ENCODE measurements at places on chromosomes 7 and 10.

- no peak for DNase-seq
Observed at GRCh38 chr7:46444256-46444655, 523.2 kb upstream of the IGFBP3 start.

DNA sequence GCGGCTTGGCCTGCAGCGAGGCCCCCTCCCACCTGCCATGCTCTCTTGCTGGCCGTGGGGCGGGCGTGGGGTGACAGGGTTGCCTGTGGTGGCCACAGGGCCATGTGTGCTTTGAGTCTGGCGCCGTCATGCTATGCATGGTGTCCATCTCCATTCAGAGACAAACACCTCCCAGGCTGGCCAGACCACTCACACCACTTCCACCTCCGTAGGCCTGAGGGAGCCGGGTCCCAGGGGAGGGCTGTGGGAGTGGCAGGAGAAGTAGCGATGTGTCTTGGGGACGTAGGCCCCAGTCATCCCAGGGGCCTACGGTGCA lies 65.5 kb downstream of the DNAJB6 start:
- DNase-seq = no peak

DNA sequence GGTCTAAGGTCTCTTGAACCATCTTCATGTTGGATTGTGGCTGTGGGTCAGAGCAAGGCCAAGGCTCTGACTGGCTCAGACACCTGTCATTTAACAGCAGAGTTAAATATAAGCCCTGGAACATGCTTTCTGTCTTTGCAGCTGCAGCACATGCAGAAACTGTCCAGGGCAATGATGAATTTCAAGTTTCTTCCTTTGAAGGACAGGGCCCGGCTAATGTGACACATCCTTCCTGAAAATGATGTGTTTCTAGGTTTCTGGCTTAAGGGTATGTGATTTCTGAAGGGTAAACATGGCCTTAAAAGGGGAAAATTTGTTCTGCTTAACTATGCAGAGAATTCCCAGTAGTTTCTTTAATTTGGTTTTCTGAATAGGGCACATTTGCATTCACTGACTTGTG lies 34.0 kb upstream of the SLC35B4 start:
- DNase-seq = no peak

GRCh38 chr7:79376299-79377025 lies 77.0 kb downstream of the MAGI2 start:
- DNase-seq = no peak

DNA sequence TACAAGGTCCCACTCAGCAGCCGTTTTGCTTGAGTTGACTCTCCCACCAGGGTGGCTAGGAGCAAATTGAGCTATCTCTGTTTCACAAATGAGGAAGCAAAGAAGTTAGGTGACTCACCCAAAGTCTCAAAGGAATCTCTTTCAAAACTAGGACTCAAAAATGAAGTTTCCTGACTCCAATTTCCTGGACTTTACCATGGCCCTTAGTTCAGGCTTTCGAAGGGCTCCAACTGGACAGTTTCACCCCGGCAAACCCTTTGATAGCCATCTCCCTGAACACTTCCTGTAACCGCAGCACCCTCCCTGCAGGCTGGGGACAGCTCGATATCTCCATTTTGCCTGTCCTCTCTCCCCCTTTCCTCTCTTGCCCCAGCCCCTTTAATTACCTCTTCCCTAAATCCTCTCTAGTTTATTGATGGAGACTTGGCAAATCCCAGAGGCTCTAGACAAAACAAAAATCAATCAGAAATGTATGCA lies 4.7 kb upstream of the AFAP1L2 start:
- no peak for DNase-seq

DNA sequence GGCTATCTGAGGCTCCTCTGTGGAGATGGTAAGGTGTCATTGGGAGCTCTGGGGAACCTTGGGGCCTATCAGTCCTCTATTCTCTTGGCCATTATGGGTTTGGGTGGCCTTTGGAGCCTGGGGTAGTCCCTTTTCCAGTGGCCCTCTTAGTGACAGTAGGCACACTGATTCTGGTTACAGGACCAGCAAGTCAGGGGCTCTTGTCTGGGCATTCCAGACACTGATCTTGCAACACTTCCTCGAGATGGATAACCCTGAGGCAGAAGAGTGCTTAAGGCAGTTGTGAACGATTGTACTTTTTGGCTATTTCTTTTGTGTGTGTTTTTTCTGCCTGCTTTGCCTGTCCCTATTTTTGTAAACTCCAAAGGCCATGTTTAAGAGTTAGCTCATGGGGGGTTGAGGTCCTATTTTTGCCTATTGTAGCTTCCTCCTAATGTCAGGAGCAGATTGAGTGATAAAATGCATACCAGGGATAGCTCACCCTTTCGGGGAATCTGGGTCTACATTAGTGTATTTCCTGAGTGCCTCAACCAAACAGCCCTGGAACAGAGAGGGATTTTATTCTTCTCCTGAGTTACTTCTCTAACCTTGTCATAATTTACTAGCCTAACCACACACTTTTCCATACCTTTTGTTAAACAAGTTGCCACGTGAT lies 61.2 kb downstream of the PRKAR2B start:
- no peak for DNase-seq

- no peak for DNase-seq
Observed at GRCh38 chr10:126334272-126334671, 54.0 kb downstream of the ADAM12 start.

- DNase-seq = no peak
Observed at GRCh38 chr7:127900732-127901685, 130.2 kb downstream of the LRRC4 start.

DNA sequence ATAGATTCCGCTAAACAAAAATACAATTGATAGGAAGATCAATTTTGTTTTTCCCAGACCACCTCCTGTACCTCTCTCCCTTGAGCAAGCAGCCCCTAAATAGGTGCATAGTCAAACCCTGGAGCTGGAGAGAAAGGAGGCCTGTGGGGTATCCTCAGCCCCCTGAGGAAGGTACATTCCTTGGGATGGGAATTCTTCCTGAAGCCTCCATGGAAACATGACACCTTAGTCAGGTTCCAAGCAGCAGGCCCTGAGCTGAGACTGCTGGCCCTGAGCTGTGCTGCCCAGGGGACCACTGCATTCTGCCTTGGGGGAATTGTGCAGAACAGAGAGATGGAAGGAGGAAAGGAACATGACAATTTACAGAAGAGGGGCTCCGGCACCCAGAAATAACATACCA lies 7.4 kb downstream of the HNRNPF start:
- DNase-seq = no peak

- DNase-seq = no peak
Observed at GRCh38 chr10:493391-494148, 195.9 kb downstream of the DIP2C start.

- DNase-seq = no peak
Observed at GRCh38 chr10:78365694-78366093, 332.0 kb downstream of the RPS24 start.

DNA sequence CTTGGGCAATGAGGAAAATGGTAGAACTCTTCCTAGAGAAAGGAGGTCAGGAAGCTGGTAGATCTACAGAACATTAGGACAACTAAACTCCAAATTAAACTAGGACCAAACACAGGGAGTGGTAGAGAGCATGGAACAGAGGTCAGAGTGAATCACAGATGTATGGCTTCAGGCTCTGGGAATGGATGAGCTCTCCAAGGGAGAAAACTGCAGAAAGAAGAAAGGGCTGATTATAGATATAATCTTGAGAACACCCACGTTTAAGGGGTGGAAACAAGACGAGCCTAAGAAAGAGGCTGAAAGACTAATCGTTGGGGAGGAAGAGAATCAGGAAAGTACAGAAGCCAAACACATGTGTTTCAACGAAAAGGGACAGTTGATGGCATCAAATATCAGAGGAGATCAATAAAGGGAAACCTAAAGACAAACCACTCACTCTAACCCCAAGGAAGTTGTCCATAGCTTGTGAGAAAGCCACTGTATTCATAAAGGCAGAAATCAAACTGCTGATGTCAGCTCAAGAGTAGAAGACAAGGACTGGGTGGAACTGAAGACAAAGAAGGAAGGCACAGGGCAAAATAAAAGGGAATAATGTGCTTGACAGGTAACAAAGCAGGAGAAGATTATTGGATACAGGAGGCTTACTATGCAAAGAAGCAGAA lies 41.4 kb downstream of the NUDCD3 start:
- DNase-seq = no peak

DNA sequence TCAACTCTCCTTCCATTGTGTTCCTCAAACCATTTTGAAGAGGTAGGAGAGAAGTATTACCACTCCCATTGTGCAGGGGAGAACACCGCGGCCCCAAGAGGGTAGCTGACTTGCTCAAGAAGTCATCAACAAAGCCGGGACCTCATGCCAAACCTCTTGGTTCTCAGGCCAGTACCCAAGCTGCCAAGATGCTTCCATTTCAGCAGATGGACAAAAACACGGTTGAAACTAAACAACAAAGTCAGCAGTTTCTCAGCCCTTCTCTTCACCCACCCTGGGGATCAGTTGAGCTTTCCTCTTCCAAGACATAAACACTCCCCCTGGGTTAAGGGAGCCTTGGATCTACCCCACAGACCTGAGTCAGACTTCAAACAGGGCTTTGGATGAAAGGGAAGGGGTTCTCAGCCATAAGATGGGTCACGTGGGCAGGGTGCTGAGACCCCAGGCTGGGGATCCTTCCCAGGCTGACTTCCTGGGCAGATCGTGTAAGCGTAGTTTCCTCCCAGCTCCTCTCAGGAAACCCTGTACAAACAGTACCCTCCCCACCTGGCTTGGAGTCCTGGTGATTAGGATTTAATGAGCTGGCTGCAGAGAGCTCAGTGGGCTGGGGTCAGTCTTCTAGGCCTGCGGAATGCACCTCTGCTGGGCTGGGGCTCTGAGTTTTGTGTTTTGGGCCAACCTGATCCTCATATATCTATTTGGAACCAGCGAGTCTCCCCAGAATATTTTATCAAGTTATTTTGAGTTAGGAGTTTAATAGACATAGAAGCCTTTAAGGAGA lies 27.3 kb downstream of the EMX2 start:
- DNase-seq = no peak

- DNase-seq = no peak
Observed at GRCh38 chr7:80210400-80210799, 75.8 kb downstream of the GNAI1 start.

GRCh38 chr10:74056050-74056818 lies 58.3 kb downstream of the VCL start:
- no peak for DNase-seq

- no peak for DNase-seq
Observed at GRCh38 chr10:15168291-15168785, at the start of gene NMT2. Gene NMT2, minus strand, starts transcription at chr10:15168693. Its CDS starts 81 bp downstream, at chr10:15168612.

DNA sequence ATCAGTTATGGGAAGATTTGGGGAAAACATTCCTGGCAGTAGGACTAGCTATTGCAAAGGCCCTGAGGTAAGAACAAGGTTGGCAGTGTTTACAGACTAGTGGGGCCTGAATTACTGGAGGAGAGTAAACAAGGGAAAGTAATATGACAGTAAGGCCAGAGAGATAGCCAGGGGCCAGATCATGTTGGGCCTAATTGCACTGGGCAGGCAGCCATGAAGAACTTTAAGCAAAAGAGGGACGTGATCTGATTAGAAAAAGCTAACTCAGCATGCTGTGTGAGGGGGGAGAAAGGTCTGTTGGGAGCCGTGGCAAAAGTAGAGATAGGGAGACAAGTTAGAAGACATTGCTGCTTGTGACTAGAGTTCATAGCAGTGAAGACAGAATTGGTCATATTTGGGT lies 9.2 kb downstream of the NUP42 start:
- DNase-seq = no peak

DNA sequence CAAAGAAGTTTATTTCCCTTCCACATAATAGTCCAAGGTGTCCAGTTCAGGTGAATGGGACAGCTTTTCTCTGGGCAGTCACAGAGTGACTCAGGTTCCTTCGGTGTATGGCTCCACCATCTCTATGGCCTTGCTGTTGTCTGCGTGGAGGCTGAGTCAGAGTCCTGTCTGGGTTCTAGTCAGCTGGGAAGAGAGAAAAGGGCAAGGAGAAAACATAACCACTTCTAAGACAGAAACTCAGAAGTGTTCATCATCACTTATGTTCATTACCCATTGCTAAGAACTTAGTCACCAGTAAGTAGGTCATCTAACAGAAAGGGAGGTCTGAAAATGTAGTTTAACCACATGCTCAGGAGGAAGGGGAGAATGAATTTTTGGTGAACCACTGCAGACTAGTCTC lies 32.4 kb upstream of the CCDC7 start:
- DNase-seq = no peak

- peak; percentile 66 for DNase-seq
Observed at GRCh38 chr7:129825209-129825970, 127.4 kb downstream of the UBE2H start.

GRCh38 chr10:86649471-86650150 lies 4.7 kb upstream of the OPN4 start:
- no peak for DNase-seq

- DNase-seq = no peak
Observed at GRCh38 chr7:141113131-141113530, 39.3 kb downstream of the TMEM178B start.

GRCh38 chr10:111137587-111137986 lies 60.8 kb downstream of the ADRA2A start:
- DNase-seq = no peak

GRCh38 chr10:129344731-129345355 lies 122.2 kb upstream of the MGMT start:
- no peak for DNase-seq

GRCh38 chr10:49745756-49746155 lies 16.4 kb downstream of the OGDHL start:
- no peak for DNase-seq

DNA sequence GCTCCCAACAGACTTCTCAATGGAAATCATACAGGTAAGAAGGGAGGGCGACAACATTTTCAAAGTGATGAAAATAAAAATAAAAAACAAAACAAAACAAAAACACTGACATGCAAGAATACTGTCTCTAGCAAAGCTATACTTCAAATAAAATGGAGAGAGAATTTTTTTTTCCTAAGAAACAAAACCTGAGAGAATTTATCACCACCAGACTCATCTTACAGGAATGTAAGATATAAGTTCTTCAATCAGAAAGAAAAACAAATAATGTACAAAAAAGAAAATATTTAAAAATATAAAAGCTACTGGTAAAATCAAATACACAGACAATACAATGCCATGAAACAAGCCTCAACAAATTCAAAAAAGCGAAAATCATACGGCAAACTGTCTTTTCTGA lies 113.2 kb downstream of the NRBF2 start:
- DNase-seq = no peak

- DNase-seq = no peak
Observed at GRCh38 chr7:153413540-153414287, 638.5 kb upstream of the DPP6 start.

- no peak for DNase-seq
Observed at GRCh38 chr7:98049034-98049433, 57.6 kb upstream of the LMTK2 start.

DNA sequence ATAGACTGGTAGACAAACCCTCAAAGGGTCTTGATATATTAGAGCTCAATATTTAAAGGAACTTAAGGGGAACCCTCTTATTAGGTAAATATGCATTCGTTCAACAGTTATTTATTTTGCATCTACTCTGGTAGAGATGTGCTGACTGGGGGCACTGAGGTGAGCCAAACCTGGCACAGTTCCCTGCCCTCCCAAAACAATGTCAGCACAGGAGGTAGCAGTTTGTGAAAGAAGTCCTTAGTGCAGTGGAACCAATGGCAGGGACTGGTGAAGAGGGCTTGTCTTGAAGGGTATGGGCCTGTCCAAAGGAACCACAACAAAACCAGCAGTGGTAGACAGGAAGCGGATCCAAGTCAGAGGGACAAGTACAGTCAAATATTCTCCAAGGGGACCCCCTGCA lies 32.6 kb upstream of the GPAM start:
- no peak for DNase-seq

GRCh38 chr10:17548162-17548561 lies 69.0 kb downstream of the HACD1 start:
- no peak for DNase-seq

GRCh38 chr10:74925708-74926107 lies 99.3 kb downstream of the KAT6B start:
- no peak for DNase-seq
